Esophagus muscularis mucosa (tissue), 4 donors: ENCODE measurements at places on chromosomes 1 and 21. TPM values are rescaled to one million over a fixed set of nuclear protein-coding genes. Genes with fewer than 3 reads are reported as not detected.

GRCh38 chr1:29623501-29623900 lies 387.2 kb downstream of the PTPRU start:
- no peak overlapping the region for H3K4me3 ChIP-seq
- H3K27ac ChIP-seq, result no peak overlapping the region
- no peaks in the 10 kb centered on the region for H3K36me3 ChIP-seq
- H3K27me3 ChIP-seq, result no peaks in the 10 kb centered on the region
- DNase-seq, result peak; percentile 62

The FMO5 gene
- total RNA-seq, result 2.3 TPM

GRCh38 chr21:41111681-41112080 lies 56.3 kb upstream of the BACE2 start:
- no peaks in the 10 kb centered on the region for H3K27me3 ChIP-seq
- H3K27ac ChIP-seq, result no peak overlapping the region
- H3K4me3 ChIP-seq, result no peak overlapping the region
- H3K4me1 ChIP-seq, result no peaks in the 10 kb centered on the region
- no peaks in the 10 kb centered on the region for H3K36me3 ChIP-seq

- DNase-seq, result no peak
- H3K36me3 ChIP-seq, result no peaks in the 10 kb centered on the region
- H3K4me1 ChIP-seq, result no peaks in the 10 kb centered on the region
- no peak overlapping the region for H3K4me3 ChIP-seq
These were observed 242.3 kb upstream of the PROX1 start for GRCh38 chr1:213745451-213745850.

- H3K27ac ChIP-seq, result no peak overlapping the region
- peaks cover 58% of the 10 kb centered on the region for H3K36me3 ChIP-seq
- no peak for DNase-seq
These were observed 79.2 kb downstream of the EPS15 start for GRCh38 chr1:51439895-51440294.

- H3K27ac ChIP-seq, result peak overlapping the region; percentile 98
- peaks cover 25% of the 10 kb centered on the region for H3K4me1 ChIP-seq
- H3K27me3 ChIP-seq, result no peaks in the 10 kb centered on the region
- peaks cover 60% of the 10 kb centered on the region for H3K36me3 ChIP-seq
These were observed 810 bp downstream of the ZBTB37 start for GRCh38 chr1:173869021-173869359.

The SELENBP1 gene
- total RNA-seq, result 113 TPM

DNA sequence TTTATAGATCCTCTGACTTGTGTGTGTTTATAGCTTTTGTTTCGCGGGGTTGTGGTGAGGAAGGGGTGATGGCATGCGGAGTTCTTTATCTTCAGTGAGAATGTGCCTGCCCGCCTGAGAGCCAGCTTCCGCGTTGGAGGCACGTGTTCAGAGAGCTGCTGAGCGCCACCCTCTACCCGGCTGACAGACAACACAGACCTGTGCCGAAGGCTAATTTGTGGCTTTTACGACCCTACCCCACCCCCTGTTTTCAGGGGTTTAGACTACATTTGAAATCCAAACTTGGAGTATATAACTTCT lies 14.4 kb upstream of the CD101 start:
- no peaks in the 10 kb centered on the region for H3K27me3 ChIP-seq
- no peak overlapping the region for H3K4me3 ChIP-seq
- H3K36me3 ChIP-seq, result no peaks in the 10 kb centered on the region
- H3K4me1 ChIP-seq, result peaks cover 32% of the 10 kb centered on the region
- no peak overlapping the region for H3K27ac ChIP-seq

- H3K27me3 ChIP-seq, result no peaks in the 10 kb centered on the region
- peaks cover 43% of the 10 kb centered on the region for H3K4me1 ChIP-seq
- no peak overlapping the region for H3K4me3 ChIP-seq
- H3K36me3 ChIP-seq, result no peaks in the 10 kb centered on the region
These were observed 159.9 kb downstream of the ZBTB18 start for GRCh38 chr1:244210884-244211558.

The LIN28A gene
- total RNA-seq, result not detected

GRCh38 chr1:226679853-226680516 lies 59.1 kb downstream of the ITPKB start:
- H3K36me3 ChIP-seq, result no peaks in the 10 kb centered on the region
- peak overlapping the region; percentile 60 for H3K4me3 ChIP-seq
- DNase-seq, result peak; percentile 98

DNA sequence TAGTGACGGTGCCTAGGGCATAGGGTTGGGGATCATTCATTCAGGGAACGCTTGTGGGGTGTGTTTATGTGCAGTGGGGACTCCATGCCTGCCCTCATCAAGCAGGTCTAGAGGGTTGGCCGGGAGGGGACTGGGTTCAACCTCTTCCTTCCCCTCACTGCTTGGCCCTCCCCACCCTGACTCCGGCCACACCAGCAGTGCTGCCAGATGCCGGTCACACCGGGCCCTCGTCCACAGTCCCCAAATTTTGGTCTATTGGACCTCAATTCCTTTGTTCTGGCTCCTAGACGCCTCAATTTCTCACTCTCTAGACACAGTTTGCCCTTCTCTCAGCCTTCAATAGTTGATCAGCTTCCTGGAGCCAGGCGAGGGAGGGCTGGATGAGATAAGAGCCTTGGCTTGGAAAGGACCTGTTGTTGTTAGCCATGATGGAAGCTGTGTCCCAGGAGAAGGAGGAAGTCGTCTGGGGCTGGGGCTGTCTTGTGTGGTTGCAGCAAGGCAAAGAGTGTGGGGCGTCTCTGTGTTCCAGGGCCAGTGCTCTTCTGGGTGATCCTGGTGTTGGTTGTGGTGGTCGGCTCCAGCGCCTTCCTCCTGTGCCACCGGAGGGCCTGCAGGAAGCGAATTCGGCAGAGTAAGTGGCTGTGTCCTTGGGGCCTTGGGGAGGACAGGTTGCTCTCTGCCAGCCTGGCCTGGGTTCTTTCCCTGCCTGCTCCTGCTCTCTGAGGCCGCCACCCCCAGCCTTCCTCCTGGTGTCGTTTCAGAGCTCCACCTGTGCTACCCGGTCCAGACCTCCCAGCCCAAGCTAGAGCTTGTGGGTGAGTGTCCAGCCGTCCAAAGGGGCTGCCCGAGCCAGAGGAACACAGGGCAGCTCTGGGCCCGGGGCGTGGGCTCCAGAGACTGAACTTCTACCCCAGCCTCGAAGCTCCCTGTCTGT lies 41.1 kb upstream of the TNFRSF1B start:
- H3K27me3 ChIP-seq, result no peaks in the 10 kb centered on the region
- no peak overlapping the region for H3K4me3 ChIP-seq
- H3K27ac ChIP-seq, result peak overlapping the region; percentile 2
- H3K36me3 ChIP-seq, result no peaks in the 10 kb centered on the region
- no peak for DNase-seq
- peaks cover 38% of the 10 kb centered on the region for H3K4me1 ChIP-seq

GRCh38 chr21:34086887-34087306 lies 13.5 kb downstream of the MRPS6 start:
- H3K4me1 ChIP-seq, result peaks cover 58% of the 10 kb centered on the region
- H3K27me3 ChIP-seq, result no peaks in the 10 kb centered on the region
- H3K4me3 ChIP-seq, result no peak overlapping the region
- no peaks in the 10 kb centered on the region for H3K36me3 ChIP-seq
- DNase-seq, result no peak

DNA sequence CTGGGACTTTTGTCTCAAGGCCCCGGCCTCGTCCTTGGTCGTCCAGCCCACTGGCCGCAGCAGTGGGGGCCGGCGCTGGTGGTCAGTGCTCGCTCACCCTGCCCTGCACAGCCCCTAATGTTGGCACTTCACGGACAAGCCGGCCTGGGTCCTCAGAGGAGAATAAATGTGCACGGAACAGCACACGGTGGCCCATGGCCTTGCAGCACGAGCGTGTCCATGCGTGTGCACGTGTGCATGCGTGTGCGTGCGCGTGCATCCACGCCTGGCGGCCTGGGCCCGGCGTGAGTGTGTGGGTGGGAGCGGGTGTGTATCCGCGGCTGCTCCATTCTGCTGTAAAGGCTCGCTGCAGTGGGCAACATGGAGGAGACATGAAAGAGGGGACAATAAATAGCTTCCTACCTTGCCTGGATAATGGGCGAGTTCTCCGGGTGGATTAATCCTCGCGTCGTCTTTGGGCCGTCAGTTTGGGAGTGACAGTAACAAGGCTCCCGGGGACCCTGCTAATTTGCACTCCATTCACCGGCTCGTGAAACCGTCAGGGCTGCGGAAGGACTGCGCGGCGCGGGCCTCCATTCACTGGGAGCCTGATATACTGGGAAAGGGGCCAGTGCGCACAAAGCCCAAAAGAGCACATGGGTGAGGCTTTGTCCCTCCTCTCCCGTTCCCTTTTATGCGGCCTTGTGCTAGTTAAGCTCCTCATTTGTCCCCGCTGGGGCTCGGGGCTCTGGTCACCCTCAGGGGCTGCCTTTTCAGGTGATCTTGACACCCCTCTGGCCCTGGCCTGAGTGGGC lies 142.8 kb downstream of the PRDM16 start:
- DNase-seq, result no peak
- H3K36me3 ChIP-seq, result no peaks in the 10 kb centered on the region
- H3K27ac ChIP-seq, result no peak overlapping the region
- no peak overlapping the region for H3K4me3 ChIP-seq

The TENT5C gene
- total RNA-seq, result 2.1 TPM

The OLFM3 gene
- total RNA-seq, result 0.42 TPM
